ENCODE measurements at places on chromosomes 16 and 17.

DNA sequence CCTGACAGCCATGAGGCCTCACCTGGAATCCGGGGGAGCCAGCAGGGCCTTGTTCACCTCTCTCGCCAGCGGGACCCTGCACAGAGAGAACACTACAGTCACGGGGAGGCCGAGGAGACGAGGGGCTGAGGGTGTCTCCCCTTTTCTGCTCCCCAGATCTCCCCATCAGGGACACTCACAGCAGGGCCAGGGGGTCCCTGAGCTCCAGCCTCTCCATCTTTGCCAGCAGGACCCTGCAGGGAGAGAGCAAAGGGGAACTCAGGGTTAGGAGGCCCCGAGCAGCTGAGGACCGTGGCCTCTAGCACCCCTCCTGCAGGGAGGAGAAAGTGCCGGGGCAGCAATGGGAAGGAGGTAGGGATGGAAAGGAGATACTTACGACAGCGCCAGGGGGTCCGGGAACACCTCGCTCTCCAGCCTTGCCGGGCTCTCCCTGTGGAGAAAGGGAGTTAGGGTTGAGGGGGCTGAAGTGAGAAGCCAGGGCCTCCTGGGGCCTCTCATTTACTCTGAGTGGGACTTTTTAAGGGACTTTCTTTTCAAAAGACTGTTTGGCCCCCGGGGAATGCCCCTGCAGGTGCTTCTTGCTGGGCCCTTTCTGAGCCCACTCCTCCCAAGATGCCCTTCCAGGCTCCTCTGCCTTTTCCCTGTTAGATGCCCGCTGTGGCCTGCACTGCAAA lies 8.7 kb downstream of the COL1A1 start:
- DNase-seq, result no peak

GRCh38 chr17:83067071-83067717 lies 12.2 kb upstream of the METRNL start:
- no peak for DNase-seq

- DNase-seq, result no peak
Observed at GRCh38 chr16:70304892-70305448, 6.0 kb downstream of the DDX19B start.

DNA sequence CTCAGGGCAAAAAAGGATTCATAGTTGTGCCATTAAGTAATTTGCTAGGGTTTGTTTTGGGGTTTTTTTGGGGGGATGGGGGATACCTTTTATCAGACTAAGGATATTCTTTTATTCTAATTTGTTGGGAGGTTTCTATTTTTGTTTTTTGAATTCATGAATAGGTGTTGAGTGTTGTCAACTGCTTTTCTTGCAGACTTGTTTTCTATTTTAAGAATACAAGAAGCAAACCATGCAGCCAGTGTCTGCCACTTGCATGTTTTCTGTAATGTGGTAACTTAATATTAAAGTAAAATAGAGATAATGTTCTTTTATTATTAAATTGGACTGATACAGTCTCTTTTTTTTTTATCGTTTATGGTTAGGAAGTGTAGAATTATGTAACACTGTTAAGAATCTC lies 49.5 kb downstream of the NFATC3 start:
- DNase-seq, result no peak

- DNase-seq, result no peak
Observed at GRCh38 chr17:42453439-42453838, 5.2 kb upstream of the ATP6V0A1 start.

DNA sequence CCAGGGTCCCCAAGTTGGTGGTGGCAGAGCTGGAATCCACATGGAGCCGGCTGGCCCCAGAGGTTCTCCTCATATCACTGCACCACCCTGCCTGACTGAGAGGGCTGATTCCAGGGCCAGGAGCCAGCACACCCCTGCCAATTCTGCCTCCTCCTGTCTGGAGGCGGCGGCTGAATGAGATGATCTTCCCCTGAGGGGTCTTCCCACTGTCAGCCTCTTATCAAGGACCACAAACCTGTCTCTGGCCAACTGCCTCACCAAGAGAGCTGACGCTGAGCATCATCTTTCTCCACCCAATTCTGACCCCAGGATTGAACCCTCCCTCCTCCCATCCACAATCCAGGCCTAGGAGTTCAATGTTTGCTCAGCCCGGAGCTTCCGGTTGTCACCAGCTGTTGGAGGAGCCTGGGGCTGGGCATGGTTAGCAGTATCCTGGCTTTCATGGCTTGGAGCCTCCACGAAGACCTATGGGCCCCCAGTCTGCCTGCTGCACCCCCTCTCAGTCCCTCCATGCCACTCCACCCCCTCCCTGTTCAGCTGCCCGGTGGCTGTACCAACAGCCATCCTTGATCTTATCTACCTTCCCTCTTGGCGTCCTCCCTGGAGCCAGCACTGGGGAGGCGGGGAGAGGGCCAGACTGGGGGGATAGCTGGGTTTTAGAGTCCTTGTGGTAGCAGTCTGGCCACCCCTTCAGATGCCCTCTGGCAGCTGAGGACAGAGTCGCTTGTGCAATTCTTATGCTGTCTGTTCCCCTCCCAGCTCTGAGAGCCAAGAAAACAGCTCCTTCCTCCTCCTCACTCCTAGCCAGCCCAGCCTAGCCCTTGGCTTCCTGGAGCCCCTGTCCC lies 25.6 kb downstream of the ABCC3 start:
- DNase-seq, result no peak

DNA sequence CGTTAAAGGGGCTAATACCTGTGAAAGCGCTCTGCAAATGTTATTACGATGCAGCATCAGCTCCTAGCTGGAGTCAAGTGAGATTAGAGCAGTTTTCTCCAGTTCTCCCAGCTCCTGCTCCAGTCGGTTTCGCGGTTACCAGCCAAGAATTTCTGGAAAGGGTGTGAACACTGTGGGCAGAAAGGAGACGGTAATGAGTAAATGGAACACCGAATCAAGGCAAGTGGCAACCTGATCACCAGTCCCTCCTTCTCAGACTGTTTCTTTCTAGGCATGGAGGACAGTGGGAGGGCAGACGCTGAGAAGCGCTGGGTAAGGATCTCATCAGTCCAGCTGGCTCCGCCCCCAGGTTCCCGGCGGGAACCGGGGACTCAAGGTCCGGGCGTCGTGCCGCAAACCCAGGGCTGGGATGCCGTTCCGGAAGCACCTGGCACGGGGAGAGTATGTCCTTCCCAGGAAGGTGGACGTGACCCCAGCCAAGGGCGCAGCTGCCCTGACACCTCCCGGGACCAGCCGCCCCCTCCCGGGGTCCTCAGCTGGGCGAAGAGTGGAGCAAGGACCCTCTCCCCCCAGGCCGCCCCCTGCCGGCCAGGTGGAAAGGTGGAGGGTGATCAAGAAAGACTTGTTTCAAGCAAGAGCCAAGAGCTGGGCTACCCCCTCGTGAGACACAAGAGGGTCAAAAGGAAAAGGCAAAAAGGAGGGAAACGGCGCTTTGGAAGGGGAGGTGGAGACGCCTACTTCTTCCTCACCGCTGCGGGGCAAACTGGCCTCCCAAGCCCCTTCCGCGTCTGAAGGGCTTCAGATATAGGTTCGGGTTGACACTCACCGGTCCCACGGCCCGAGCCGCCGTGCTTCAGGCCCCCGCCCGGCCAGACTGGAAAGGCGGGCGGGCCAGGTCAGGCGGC lies 481 bp downstream of the MYO19 start:
- no peak for DNase-seq

DNA sequence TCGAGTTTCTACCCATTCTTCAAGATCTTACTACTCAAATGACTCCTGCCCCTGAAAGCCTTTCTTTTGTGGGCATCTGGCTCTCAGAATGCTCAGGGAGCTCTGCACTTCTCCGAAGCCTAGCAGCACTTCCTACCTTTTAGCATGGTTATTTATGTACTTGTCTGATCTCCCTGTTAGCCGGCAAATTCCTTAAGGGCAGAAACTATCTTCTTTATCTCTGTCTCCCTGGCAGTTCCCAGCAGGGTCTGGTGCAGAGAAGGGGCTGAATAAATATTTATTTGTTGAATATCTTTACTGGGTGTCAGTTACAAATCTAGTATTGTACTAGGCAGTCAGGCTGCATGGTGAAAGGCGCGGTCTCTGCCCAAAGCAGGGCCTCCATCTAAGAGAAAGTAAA lies 30.7 kb downstream of the TMEM132E start:
- DNase-seq, result no peak

- no peak for DNase-seq
Observed at GRCh38 chr16:47026492-47026891, 53.0 kb upstream of the DNAJA2 start.

DNA sequence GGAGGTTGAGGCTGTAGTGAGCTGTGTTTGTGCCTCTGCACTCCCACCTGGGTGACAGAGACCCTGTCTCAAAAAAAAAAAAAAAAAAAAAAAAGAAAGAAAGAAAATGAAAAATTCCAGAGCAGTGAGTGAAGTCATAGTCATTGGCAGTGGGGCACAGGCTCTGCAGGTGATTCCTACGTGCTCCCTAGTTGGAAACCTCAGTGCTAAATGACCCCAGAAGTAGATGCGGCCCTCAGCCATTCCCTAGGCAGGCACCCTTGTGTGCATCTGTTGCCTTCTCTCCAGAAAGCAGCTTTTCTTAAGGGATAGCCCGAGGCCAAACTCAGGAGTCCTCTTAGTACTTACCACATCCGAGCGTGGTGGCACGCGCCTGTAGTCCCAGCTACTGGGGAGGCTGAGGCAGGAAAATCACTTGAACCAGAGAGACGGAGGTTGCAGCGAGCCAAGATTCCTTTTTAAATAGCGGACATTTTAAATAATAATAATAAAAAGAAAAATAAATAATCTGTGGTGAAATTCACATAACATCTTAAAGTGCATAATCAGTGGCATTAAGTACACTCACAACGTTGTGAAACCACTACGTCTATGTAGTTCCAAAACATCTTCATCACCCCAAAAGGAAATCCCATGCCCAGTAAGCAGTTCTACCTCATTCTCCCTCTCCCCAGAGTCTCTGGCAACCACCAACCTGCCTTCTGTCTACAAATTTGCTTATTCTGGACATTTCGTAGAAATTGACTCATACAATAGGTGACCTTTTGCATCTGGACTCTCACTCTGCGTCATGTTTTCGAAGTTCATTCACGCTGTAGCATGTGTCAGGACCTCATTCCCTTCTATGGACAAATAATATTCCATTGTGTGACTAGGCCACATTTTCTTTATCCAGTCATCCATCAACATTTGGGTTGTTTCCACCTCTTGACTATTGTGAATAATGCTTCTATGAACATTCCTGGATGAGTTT lies 12.5 kb upstream of the SPHK1 start:
- DNase-seq, result no peak

DNA sequence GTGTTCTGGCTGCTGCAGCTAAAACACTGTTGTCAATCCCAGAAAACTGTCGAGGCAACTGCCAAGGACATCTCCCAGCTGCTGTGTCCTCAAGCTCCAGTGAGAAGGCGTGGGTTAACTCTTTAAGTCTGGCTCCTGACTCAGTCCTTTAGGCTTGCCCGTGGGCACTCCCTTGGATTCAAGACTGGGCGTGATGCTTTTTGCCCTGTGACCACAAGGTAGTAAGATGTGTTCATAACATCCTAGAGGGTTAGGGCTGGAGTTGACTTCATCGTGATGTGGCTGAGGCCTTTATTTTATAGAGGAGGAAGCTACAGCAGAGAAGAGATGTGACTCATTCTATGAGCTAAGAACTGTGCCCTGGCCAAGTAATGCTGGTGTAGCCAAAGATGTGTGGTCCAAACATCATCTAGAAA lies 50.9 kb upstream of the TEKT3 start:
- no peak for DNase-seq

GRCh38 chr17:14143688-14144087 lies 74.4 kb downstream of the COX10 start:
- no peak for DNase-seq

- no peak for DNase-seq
Observed at GRCh38 chr17:81179220-81179619, 13.2 kb upstream of the AATK start.

DNA sequence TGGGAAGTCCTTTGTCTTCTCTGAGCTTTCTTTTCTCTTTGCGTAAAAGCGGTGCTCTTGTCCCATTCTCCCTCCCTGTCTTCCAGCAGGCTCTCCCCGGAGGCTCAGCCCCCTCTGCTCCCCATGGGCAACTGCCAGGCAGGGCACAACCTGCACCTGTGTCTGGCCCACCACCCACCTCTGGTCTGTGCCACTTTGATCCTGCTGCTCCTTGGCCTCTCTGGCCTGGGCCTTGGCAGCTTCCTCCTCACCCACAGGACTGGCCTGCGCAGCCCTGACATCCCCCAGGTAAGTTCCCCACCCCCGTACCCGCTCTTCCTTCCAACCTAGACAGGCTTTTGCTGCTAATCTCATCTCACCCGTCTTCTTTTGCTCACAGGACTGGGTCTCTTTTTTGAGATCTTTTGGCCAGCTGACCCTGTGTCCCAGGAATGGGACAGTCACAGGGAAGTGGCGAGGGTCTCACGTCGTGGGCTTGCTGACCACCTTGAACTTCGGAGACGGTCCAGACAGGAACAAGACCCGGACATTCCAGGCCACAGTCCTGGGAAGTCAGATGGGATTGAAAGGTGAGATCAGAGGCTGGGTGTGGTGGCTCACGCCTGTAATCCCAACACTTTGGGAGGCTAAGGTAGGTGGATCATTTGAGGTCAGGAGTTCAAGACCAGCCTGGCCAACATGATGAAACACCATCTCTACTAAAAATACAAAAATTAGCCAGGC lies 1.3 kb downstream of the TMEM219 start:
- DNase-seq, result no peak

DNA sequence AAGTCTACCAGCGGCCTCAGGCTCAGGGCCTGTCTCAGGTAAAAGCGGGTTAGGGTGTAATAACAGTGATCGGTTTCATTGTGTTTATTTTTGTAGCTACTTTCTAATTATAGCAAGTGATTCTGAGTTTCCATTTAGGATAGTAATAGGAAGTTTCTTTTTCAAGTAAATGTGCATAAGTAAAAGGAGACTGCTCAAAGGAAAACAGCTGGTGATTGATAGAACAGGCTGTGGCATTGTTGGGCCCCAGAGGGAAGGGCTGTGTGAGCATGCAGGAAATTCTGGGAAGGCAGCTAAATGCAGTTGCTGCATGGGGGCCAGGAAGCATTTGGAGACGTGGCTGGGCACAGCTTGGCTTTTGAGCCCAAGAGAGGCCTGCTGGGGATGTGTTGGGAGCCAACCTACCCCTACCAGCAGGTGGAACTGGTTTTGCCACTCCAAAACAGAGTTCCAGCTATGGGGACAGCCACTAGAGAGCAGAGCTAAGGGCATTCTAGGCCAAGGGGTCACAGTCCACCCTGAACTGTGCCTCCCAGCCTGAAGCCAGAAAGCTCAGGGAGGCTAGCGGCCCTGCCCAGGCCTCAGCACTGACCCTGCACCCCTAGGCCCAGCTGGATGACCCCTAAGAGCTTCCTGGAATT lies 12.6 kb downstream of the SNX20 start:
- no peak for DNase-seq

DNA sequence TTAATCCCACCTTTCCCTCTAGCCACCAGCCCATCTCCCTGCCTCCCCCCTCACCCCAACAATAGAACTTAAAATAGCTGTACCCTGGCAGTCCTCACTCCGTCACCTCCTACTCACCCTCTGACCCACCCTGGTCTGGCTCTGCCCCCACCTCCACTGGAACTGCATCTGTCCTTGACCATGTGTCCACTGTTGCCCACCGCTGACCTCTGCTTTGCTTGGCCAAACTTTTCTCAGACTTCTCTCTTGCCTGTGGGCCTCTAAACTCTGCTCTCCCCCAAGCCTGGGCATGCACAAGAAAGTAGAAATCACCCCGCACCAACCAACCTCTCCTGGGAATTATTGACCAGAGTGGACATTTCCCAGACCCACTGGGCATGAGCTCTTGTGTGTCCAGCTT lies 169.8 kb downstream of the WSCD1 start:
- no peak for DNase-seq
